Stimulated activated naive B cell treated with anti-CD40 and anti-IgM and Interleukin-4, amounts not matched to agents 10 μg/mL and 1 μg/mL and 100 μg/mL, for 72 hours (primary cell): ENCODE measurements at places on chromosomes 2 and 18.
A peak's percentile ranks its signal among the peaks of the same experiment; 100 is the strongest.

DNA sequence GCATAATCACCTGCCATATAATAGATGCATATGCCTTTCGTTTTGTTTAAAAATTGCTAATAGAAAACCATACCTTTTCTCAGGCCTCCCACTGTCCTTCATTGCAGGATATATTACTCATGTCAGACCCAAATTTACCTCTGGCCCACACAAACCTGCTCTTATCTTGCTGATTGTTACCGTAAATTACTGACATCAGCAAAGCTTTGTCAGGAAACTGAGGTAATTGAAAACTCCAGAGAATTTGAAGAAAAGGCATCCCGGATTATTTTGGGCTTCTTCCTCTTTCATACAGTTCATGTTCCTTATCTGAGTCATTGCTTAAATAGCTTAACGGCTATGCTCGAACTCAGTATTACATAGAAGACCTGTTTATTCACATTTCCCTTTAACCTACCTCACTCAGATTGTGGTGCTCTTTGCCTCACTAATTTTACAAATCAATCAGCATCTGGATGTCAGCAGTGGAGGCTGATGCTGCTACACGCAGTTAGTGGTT is 145.7 kb downstream of the ZEB2 start:
- DNase-seq = peak; percentile 64

- no peak for DNase-seq
Observed at GRCh38 chr2:44680424-44680971, 261.0 kb upstream of the SIX3 start.

GRCh38 chr2:127053731-127054603 is 53.0 kb downstream of the BIN1 start:
- no peak for DNase-seq

GRCh38 chr2:101512993-101513392 is 38.1 kb upstream of the RFX8 start:
- DNase-seq = no peak

- peak; percentile 50 for DNase-seq
Observed at GRCh38 chr2:112690853-112691401, 29.9 kb upstream of the NT5DC4 start.

DNA sequence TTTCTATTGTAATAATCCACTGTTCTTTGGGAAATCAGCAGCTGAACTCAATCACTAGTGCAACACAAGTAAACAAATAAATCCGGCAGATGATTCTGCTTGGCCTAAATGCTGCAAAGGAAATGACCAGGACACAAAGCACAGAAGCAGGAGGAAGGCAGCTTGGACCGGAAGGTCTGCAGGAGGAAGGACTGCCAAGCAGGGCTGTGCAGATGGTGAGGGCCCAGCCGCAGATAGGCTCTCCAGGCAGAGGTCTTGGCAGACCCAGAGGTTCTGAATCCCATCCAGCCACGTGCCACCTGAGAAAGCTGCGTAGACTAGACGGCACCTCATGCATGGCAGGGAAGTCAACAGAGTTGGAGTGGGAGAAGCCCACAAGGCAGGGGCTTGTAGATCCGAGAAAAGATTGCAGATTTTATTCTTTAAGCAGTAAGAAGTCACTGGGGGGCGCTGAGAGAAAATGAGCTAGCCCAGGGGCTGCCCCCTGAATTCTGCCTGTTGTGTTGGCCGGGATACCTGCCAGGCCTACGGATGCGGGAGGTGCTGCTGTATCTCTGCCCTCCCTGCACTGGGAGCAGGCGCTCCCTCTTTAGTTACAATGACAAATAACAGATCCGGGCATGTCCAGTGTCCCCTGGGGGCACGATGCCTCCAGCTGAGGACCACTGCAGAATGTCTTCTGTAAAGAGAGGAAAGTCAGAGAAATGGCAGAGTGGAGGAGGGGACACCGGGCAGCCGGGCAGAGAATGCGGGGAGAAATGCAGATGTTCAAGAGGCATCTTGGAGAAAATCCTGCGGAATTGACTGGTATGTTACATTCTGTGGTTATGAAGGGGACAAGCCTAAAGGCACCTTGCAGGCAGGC is 153.5 kb downstream of the PXDN start:
- DNase-seq = no peak

GRCh38 chr2:241040081-241040803 is 41.8 kb downstream of the SNED1 start:
- DNase-seq = no peak

DNA sequence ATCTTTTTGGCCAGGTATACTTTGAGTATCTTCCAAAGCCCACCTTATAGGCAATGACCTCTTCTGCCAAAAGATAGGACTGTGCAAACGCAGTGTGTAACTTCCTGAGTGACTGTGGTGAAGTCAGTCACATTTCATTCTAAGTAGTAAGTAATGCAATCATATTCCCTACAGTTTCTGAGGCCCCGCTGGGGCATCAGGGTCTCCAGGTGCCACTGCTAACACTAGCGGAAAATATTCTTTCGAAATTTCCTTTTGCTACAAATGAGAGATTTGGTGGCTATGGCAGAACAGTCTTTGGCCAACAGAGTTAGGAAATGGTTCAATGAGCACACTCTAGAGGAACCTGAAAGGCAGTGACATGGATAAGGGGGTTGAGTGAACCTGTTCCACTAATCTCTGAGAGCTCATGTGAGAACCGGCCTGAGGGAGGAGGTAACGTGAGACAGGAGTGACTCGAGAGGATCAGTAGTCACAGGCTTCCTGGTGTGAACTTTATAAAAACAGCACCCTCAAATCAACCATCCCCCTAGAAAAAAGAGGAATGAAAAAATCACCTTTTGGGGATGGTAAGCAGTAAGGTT is 102.6 kb upstream of the LPIN2 start:
- DNase-seq = no peak

DNA sequence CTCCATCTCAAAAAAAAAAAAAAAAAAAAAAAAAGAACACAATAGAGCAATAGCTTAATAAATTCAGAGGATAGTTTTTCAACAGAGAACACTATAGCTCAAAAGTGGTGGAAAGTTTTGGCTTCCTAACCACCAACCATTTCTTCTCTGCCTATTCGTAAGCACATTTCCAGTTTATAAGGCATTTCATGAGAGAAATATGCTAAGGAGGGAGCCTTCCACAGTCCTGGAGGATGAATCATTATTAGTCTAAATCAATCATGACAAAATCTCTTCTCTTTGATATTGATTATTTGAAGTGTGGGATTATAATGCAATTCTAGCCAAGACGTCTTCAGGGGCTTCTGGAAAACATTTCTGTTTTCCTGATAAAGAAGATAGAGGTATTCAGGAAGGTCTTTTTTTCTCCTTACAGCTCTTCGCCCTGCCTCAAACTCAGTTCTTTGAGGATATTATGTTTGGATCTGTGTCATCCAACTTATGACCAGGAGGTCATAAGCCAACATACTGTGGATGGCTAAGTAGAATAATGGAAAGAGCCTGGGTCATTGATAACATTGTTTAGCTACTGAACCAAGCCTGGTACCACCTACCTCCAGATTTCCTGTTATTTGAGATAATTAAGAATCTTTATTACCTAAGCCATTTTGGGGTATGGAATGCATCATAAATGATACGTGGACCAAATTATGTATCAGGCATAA is 207.3 kb downstream of the TRIB2 start:
- DNase-seq = no peak

DNA sequence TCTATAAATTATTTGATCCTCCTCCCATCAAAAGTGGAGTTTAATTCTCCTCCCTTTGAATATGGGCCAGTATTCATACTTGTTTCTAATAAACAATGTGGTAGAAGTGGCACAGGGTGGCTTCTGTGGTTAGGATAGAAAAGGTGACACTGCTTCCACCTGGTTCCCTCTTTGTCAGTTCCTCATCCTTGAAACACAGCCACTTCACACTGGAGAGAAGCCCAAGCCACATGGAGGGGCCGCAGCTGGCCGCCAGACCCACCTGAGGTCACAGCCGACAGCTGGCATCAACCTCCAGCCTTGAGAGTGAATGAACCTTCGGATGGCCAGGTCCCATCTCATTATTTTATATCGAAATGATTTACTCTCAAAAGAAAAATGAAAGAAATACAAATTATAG is 27.5 kb upstream of the SLC66A3 start:
- DNase-seq = no peak

GRCh38 chr18:76484749-76485387 is 10.2 kb downstream of the ZNF516 start:
- DNase-seq = no peak

DNA sequence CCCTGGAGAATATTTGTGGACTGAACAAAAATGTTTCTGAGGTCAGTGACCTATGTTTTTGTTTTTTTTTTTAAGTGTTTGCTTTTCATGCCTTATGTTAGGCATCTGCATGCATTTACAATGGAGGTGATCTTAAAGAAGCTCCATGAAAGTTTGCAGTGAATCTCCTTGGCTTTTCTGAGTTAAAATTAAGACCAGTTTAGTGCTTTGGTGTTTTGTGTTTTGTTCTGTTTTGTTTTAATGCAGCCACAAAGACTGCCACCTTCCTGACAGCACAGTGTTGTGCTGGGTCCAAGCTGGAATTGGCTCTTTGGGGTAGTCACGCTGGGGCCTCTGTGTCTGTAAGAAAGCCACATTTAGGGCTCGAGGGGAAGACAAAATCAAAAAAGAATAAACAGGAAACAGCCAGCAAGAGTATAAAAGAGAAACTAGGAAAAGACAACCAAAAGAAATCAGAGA is 396.2 kb downstream of the ARHGAP15 start:
- no peak for DNase-seq

DNA sequence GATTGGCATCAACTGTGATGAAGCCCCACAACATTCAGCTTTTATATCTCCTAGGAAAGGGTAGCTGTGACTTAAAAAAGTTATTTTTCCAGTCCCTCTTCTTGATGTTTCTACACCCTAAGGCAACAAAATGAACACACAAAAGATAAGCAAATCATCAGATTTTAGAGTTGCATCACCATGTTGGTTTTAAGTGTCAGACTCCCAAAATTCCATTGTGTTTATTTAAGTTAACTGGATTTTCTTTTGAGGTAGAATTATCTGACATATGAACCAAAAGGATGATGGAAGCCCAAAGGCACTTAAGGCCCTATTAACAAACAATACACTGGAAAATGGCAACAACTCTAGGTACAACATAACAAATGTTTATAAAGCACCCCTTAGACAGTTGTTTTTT is 261.7 kb upstream of the SLC39A10 start:
- no peak for DNase-seq

DNA sequence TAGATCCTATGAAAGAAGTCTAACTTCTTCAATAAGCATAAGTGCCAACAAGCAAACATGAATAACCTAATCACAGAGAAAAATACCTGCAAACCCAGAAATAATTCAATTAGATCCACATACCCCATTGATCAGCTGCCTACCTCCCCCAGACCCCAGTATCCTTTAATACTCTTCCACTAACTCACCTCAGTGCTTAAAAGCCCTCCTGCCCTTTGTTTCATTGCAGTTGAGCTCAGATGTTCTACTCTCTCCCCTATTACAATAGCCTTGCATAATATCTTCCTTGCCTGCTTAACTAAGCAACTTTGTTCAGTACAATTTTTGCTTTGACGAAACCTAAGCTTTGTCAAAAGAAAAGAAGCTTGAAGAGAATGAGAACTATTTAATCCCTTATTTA is 156.0 kb upstream of the ZC3H15 start:
- DNase-seq = no peak

GRCh38 chr2:241393524-241394196 is 37.6 kb downstream of the FARP2 start:
- no peak for DNase-seq

GRCh38 chr2:127388423-127389164 is 819 bp upstream of the MAP3K2 start:
- no peak for DNase-seq

- DNase-seq = no peak
Observed at GRCh38 chr2:169709981-169710380, 15.7 kb downstream of the PHOSPHO2 start.

GRCh38 chr18:42707080-42707479 is 408.4 kb downstream of the RIT2 start:
- DNase-seq = no peak

DNA sequence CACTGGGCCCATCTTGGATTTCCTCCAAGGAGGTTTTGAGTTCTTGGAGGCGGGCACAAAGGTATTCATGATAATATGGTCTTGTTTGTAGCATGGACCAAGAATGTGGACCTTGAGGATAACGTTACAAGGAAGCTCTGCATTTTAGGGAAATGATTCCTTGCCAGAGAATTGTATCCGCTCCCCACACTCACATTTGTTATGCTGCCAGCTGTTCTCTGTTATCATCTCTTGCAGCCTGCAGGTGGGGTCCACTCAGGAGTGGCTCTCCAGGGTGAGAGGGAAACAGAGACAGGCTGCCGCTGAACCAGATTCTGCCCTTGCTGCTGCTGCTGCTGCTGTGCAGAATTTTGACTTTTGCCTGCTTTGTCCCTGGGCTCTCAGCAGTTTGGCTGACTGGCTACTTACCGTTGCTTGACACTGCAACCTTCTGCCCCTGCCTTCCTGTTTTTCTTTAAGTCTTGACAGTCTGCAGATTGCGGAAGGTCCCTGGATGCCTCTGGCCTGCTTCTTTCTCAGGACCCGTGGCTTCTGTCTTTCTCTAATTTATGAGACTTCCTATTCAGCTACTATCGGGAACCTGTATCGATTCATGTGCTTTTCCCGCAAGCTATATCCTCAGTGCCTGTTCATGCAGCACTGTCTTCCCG is 122.3 kb upstream of the DOCK10 start:
- no peak for DNase-seq

- DNase-seq = no peak
Observed at GRCh38 chr2:44529448-44529847, 167.7 kb downstream of the CAMKMT start.

GRCh38 chr2:122019724-122020123 is 264.3 kb downstream of the TSN start:
- DNase-seq = no peak

GRCh38 chr18:79405781-79406575 is 10.2 kb downstream of the NFATC1 start:
- peak; percentile 86 for DNase-seq

- no peak for DNase-seq
Observed at GRCh38 chr2:29253026-29253425, 137.8 kb downstream of the CLIP4 start.

DNA sequence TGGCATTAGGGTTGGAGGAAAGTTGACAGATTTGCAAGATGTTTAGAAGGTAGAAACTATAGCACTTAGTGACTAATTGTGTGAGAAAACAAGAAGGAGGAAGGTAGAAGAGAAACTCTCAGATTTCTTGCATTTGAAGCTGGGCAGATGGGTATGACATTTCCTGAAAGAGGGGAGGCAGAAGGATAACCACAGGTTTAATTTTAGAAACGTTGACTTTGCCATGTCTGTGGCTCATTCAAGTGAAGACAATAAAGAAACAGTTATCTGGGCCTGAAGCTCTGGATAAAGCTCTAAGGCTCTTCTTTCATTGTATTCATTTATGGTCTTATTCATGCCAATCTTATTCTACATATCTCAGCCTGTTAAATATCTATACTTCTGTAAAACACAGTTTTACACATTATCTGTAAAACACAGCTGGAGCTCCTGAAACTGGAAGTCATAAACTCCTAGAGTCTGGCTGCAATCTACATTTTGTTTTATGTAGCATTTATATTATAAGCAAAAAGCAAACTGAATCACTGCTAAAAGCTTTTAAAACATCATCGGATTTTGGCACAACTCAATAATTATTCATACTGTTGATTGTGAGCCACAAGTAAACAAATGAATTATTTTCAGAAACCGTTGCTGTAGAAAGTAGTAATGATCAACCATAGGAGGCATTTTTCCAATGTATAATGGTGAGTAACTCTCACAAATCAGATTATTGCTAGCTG is 138.5 kb downstream of the RIT2 start:
- no peak for DNase-seq
